CD4-positive, alpha-beta T cell treated with Interleukin-6 for 4 hours (primary cell): ENCODE measurements at places on chromosomes 7 and 10.

- no peak for DNase-seq
These were observed 136.5 kb upstream of the UNC5B start for GRCh38 chr10:71075759-71076472.

DNA sequence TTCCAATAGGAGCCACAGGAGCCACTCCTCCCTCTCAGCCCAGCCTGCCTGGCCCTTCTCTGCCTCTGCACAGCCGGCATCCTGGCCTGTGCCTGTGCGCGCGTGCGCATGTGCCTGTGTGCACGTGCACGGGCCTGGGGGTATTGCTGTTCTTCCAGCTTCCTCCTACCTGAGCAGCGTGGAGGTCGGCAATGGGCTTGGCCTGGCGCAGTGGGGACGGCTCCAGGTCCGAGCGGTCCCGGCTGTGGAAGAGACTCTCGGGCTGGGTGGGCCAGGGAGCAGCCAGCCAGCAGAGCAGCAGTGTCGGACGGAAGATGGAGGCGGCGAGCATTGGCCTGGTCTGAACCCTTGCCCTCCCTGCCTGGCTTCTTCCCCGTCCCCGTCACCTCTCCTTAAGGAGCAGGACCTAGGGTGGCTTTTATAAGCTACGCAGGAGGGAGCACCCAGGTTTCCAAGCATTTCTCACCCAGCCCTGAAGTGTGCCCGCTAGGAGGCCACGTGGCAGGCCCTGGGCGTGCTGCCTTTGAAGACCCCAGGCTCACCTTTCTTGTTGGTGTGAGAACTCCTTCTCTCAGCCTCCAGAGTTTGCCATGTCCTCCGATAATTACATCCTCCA is at the start of gene MMP21:
Gene MMP21, minus strand, starts transcription at position 331 of the 616 bp plus-strand sequence. Its CDS starts 0 bp downstream, at position 331.
- DNase-seq, result no peak

DNA sequence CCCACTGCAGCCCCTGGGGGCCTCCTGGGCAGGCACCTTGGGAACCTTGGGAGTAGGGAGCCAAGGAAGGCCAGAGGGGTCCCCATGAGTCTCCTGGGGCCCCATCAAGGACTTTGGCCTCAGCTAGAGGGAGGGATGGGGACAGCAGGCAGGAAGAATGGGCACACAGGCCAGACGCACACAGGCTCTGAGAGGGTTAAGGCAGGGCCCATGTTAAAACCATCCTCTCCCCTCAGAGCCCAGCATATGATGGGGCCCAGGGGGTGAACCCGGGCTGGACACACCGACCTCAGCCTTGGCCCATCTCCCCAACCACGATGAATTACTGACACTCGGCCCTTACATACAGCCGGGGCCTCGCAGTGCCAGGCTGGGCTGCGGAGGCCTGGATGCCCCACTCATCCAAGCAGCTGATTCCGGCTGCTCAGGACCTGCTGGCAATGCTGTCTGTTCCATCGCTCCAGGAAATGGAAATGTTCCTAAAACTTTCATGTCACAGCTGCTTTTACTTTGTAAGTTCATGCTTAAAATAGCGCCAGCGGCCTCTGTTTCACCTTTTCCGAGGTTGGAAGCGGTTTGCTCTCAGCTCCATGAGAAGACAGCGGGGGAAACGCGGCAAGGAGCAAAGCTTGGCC is 17.3 kb upstream of the INPP5A start:
- DNase-seq, result no peak

DNA sequence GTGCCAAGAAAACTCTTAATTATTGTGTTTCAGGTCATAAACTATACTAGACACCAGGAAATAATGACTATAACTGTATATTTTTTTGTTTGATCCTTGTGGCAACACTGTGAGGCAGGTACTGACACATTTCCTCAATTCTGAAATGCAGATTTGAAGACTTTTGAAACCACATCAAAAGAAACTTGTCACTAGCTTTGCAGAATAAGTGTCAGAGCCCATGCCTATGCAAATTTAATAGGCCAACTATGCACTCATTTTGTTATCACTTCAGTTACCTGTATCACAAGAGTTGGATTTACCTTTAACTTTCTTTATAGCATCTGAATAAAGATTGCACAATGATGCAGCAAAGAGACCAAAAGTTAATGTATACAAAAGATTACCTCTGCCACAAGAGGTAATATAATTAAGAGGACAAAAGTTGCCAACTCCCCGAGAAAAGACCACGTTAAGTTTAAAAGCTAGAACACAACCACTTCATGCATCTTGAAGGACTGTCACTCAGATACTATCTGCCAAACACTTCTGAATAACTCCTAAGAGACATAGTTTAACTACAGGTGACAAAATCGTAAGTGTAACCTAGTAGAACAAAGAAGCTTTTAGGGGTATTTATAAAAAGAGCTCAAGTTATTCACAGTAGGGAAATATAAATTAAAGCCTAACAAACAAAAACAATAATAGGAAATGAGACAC is 80.5 kb downstream of the ELAPOR2 start:
- peak; percentile 16 for DNase-seq

GRCh38 chr7:124722292-124722691 is 43.3 kb downstream of the GPR37 start:
- no peak for DNase-seq

GRCh38 chr7:84412161-84412969 is 217.8 kb upstream of the SEMA3A start:
- no peak for DNase-seq

- DNase-seq, result no peak
These were observed 215.0 kb downstream of the PHF14 start for GRCh38 chr7:11188529-11189310.

DNA sequence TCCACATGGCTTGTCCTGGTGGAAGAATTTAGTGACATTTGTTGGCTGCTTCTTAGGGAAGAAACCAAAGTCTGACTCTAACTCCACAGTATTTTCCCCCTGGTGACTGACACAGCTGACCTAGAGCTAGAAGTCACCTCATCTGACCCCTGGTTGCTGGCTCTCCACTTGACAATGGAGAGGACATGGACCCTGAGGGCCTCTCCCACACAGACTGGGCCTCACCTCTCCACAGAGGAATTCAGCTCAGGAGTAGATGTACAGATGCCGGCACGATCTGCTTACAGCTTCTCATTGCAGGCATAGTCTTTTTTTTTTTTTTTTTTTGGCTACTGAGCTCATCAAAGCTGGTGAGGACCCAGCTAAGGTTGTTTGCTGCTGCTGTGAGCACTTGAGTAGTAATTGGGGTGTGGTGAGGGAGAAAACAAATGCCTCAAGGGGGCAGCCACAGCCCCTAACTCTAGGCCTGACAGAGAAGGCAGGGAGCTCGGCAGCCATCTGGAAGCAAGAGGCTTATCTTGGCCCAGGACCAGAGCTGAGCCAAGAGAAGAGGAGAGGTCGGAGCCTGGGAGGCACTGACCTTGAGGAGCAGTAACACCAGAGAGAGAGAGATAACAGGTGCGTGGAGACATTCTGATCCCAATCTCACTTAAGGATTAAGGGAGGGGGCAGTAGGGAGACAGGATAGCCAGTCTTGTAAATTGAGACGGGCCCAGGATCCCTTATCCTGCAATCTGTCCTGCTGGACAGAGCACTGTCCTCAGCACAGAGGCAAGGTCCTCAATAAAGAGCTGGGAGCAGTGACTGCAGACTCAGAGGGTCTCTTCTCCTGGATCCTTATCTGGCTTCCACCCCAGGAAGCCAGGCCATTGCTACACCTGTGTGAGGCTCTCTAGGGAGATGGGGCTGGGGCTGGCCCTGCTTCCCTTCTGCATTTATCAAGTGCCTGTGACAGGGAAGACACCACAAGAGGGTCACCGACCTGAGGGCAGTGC is 9.4 kb downstream of the PRSS58 start:
- no peak for DNase-seq

- no peak for DNase-seq
These were observed 32.3 kb upstream of the PLEKHS1 start for GRCh38 chr10:113718969-113719822.

GRCh38 chr10:86536294-86536861 is 14.8 kb upstream of the WAPL start:
- peak; percentile 68 for DNase-seq

GRCh38 chr7:149022756-149023360 is 5.4 kb downstream of the PDIA4 start:
- DNase-seq, result no peak

GRCh38 chr10:95755511-95756004 is 405 bp upstream of the ENTPD1 start:
- no peak for DNase-seq

DNA sequence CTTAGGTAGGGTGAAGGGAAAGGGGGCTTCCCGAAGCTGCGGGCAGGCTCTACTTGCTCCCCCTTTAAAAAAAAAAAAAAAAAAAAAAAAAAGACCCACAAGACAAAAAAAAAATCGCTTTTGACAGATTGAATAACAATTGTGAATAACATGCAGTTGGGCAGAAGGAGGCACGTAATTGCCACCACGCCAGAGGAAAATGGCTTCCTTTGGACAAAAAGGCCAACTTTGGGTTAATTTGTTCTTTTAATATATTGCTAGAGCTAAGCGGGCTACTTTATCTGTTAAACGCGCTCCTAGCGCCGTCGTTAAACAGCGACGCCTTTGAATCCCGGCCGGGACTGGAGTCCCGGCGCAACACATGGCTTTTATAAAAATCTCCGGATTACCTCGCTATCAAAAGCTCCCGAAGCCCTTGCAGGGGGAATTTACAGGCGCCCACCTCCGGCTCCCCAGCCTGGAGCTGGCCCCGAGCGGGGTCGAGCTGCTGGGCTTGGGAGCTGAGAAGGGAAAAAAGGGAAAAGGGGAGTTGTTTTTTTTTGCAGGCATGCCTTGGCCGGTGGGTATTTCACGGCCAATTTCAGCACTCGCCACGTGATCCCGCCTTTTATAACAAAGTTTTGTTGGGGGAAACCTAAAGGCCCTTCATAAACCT is 1.2 kb downstream of the HOXA11 start:
- no peak for DNase-seq

DNA sequence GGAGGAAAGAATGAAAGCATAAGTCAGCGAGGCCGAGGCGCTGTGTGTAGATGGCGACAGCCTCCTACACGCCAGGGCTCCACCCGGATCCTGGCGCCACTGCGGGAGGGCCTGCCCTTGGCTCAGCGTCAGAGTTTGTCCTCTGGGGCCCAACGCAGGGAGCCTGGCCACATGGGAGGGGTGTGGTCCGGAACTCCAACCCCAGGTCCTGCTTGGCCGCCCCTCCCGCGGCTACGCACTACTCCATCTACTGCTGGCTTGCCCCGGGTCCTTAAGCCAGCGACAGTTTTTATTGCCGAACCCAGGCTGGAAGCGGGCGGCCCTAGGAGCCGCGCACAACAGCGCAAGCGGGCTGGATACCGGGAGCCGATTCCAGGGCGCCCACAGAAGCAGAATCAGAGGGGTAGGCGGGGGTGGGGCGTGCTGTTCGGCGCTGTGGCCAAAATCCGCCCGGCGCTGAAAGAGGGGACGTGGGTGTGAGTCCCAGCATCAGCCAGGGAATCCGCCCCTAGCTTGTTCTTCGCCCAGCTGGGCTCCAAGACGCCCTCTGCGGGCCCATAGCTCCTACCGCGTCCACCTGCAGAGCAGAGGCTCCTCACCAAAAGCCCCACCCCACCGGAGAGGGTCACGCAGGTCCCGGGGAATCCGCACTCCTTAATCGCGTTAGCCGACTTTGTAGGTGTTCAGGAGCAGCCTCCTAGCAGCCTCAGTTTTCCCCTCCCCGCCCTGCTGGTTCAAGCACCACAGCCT is 4.5 kb downstream of the KAZALD1 start:
- DNase-seq, result peak; percentile 69

- DNase-seq, result no peak
These were observed 225.3 kb upstream of the RHOBTB1 start for GRCh38 chr10:61169294-61169693.

DNA sequence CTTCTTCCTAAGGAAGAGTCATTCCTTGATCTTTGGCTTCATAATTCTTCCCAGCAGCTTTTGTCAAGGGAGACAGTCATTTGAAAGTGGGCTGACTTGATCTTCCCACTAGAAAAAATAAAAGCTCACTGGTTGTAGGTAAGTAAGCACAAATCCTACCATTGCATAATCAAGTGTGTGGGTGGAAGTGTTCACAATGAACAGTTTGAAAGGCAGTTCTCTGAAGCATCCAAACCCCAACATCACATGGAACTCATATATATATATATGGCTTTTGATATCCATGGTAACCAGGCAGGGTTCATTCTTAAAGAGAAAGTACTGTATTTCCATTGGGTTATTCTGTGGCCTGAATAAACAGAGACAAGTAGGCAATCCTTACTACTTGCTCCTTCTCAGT is 51.6 kb downstream of the ARMH3 start:
- DNase-seq, result no peak

DNA sequence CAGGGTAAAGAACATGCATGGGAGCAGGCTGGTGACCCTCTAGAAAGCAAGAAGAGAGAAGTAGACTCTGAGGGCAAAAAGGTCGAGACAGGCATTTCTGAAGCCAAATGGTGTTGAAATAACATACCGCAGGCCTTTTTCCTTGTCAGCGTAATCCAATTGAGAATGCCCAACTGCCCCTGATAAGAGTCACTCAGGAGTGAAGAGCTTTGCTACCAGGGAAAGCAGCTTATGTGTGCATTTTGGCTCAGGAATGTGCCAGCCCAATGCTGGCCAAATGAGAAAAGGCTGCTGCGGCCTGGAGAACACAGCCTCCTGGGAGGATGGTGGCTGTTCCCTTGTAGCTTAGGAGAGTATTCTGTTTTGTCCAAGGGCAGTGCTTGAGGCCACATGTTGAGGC is 61.4 kb upstream of the NFKB2 start:
- no peak for DNase-seq

- no peak for DNase-seq
These were observed 36.0 kb downstream of the MALSU1 start for GRCh38 chr7:23335136-23335535.

DNA sequence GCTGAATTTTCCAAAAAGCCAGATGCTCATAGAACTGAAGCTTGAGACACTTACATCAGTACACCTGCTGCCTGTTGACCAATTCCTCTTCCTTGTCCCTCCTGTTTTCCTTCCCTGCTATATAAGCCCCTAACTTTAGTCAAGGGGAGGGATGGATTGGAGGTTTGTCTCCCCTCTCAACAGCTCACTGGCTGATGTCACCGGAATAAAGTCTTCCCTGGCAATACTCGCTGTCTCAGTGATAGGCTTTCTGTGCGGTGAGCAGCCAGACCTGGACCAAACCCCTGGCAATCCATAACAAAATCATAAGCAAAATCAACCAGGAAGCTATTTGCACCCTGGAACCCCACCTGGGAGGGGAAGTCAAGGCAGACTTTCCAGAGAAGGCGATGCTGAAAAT is 929 bp upstream of the IRF5 start:
- DNase-seq, result no peak

DNA sequence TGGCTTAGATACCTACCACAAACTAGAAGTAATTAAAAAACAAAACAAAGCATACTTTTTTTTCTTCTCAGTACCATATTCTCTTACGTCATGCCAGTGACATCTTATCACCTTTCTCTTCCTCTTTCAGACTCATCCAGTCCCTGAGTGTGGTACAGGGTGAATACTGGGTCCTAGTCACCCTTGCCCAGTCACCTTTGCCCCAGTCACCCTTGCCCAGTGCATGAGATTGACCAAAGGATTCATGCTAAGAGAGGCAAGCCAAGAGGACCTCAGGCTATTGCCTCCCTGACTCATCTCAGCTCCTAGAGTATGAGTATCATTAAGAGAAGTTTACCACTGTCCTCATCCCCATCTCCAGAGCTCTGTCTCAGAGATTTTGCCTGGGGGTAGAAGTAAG is 10.0 kb upstream of the TSPAN12 start:
- DNase-seq, result no peak
